ENCODE measurements at places on chromosomes 11 and 22. TPM values are rescaled to one million over a fixed set of nuclear protein-coding genes. Genes with fewer than 3 reads are reported as not detected.

GRCh38 chr11:111097191-111097590 lies 148.3 kb upstream of the POU2AF2 start:
- peak; percentile 52 for DNase-seq

GRCh38 chr11:118148856-118149255 lies 3.8 kb downstream of the SCN4B start:
- DNase-seq: no peak

- DNase-seq: peak; percentile 74
Measured at GRCh38 chr11:134282121-134283045, 6.2 kb downstream of the GLB1L3 start.

DNA sequence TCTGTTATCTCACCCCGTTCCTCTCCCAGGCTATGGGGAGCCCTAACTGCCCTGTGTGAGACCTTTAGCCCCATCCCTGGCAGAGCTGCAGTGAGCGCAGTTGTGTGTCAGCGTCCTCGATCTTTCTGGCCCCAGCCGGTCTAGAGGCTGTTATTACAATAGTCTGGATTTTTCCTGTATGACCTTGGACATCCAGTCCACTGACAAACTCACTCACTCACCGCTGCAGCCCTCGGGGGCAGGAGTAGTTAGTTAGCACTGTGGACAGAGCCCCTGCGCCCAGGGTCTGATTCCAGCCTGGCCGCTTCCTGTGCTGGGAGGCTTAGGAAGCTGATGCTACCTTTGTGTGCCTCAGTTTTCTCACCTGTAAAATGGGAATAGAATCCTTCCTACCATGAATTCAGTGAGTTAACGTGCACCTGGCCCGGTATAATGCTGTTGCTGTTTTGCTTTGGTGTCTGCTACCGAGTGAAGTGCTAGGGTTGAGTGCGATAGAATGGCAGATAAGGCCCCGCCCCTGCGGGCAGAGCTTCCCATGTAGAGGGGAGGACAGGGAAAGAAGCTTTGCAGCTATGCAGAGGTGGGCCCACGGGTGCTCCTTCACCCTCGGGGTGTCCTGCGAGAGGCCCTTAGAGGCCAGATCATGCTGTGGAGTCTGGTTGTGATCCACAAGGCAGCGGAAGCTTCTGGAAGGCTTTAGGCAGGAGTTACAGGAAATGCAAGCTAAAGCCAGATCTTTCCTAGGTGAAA lies 3.0 kb downstream of the LRP5 start:
- peak; percentile 91 for DNase-seq

DNA sequence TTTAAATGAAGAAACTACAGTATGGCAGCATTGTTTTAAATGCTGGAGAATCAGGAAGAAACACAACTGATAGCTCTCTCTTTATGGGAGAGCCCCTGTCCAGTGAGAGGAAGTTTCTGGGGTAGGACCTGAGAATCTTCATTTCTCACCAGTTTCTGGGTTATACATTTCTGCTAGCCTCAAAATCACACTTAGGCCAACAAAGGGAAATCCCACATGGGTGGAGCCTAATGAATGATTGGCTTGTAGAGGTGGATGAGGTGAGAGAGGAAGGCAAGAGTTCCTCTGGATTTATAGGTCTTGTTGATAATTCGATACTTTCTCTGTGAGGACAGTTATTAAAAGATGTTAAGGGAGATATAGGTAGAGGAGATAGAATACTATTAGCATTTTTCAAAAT lies 1397.3 kb upstream of the TENM4 start:
- no peak for DNase-seq

GRCh38 chr22:46547883-46548244 lies 10.4 kb upstream of the CELSR1 start:
- DNase-seq: peak; percentile 87

GRCh38 chr22:17803609-17804270 lies 29.5 kb upstream of the BID start:
- DNase-seq: no peak

DNA sequence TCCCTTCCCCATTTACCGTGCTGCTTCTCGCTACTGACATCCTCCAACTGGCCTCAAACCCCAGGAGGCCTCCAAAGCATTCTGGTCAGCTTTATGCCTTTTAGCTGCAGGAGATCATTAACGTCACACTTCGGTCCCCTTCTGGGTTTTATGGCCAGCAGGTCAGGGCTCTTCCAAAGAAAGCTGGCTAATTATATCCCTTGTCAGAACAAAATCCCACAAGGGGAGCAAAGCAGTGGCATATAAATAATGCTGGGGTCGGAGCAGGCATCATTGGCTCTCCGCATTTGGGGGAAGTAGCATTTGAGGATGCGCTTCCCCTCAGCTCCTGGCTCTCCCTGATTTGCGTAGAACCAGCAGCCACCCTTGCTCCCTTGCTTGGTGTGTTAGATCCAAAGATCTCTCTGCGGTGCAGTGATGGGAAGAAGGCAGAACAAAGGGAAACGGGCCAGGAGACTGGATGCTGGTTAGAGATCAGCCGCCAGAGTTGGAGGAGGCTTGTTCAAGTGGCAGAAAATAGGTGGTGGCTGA lies 117.4 kb downstream of the DBX1 start:
- DNase-seq: no peak

GRCh38 chr22:49018601-49019000 lies 809.1 kb downstream of the BRD1 start:
- no peak for DNase-seq

DNA sequence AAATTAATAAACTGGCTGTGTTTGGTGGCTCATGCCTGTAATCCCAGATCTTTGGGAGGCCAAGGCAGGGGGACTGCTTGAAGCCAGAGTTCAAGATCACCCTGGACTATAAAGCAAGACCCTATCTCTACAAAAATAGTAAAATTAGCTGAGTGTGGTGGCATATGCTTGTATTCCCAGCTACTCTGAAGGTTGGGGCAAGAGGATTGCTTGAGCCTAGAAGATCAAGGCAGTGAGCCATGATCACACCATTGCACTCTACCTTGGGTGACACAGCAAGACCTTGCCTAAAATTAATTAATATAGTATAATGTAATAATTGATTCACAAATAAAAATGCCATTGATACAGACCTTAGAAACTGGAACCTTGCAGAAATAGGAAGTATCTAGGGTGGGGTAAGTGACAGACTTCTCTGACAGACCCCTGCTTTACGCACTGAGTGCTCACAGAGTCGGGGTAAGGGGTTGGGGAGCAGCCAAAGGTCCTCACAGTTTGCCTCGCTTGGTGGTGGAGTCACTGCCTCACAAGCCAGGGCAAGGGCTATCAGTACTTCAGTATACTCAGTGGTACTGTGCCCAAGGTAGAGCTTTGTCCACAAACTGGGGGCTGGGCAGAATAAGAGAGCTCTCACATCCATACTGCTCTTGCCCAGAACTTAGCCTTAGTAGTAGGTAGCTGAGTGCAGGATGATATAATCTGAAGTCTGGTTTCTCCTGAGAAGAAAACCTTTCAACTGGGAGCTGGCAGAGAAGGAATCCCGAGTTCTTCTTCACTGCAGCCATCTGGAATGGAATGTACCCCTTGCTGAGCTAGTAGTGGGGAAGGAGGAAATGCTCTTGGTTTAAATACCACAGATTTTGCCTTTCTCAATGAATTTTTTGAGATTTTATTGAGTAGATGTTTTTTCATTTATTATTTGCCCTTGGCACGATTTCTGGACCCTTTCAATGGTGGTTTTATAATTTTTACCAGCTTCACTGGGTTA lies 65.5 kb downstream of the EMSY start:
- no peak for DNase-seq

- DNase-seq: no peak
Measured at GRCh38 chr11:22780952-22781593, 48.5 kb downstream of the SVIP start.

GRCh38 chr11:93585758-93586157 lies 42.6 kb upstream of the SMCO4 start:
- peak; percentile 65 for DNase-seq

DNA sequence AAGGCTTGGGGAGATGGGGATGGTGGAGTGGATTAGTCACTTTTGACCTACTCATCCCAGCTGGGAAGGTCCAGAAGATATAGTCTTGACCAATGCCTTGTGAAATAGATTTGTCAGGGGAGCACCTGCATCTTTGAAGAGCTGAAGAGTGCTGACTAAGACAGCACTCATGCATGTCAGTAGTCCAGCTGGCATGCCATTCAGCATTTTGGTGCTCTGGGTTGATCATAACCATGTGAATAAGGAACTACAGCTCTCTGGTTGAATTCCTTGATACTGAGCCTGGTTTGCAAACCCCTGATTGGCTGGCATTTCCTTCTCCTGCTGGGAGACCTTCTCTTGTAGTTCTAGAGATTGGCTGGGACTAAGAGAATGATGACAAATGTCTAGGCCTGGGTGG lies 106.8 kb upstream of the ALX4 start:
- DNase-seq: no peak

- no peak for DNase-seq
Measured at GRCh38 chr22:17910561-17911311, 113.6 kb downstream of the MICAL3 start.

- DNase-seq: no peak
Measured at GRCh38 chr11:132186699-132187098, 816.3 kb downstream of the NTM start.

DNA sequence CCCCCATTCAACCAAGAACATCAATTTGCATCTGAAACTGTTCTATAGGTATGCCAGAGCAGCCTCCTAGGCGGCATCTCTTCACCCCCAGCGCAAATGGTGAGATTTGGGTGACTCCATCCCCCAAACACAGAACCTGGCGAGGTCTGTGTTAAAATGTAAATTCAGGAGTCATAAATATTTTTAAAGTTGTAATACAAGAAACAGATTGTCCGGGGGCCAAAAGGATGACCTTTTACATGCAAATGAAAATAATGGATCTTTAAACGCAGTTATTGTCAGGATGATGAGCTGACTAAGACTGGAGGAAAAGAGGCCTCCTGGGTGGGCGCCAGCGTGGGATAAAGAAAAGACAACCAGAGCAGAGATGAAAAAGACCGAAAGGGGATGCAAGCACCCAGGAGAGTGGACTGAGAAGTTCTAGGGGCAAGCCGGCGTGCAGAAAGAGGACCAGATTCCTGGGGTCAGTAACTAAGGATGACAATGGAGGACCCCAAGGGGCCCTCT lies 16.0 kb upstream of the ADA2 start:
- no peak for DNase-seq

GRCh38 chr11:35486446-35486845 lies 39.0 kb downstream of the PAMR1 start:
- DNase-seq: no peak

GRCh38 chr22:39236321-39237317 lies 8.2 kb downstream of the PDGFB start:
- no peak for DNase-seq

DNA sequence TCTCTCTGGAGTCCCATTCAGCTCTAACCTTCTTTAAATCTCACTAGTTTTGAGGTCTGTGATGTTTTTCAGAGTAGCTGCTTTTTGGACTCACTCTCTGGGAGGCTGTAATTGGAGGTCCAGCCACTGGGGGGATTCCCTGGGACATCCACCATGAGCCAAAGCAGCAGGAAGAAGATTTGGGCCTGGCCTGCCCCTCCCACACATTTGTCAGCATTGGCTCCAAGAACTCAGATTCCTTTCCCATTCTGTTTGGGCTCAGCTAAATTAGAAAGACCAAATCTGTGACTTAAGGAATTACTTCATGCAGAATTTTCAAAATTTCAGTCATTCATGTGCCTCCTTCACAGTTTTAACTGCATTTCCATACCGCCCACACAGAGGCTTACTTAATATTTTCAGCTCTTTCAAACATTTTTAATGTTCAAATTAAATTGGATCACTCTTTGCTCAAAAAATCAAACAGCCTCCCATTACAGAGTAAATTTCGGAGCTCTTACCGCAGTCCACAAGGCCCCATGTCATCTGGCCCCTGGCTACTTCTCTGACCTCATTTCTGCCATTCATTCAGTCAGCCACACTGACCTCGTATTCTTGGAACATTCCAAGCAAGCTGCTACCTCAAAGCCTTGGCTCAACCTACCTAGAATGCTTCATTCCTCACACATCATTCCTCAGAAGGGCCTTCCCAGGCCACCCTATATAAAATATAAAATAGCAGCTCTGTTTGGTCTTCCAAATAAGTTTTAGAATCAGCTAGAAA lies 54.5 kb upstream of the RRAS2 start:
- no peak for DNase-seq

DNA sequence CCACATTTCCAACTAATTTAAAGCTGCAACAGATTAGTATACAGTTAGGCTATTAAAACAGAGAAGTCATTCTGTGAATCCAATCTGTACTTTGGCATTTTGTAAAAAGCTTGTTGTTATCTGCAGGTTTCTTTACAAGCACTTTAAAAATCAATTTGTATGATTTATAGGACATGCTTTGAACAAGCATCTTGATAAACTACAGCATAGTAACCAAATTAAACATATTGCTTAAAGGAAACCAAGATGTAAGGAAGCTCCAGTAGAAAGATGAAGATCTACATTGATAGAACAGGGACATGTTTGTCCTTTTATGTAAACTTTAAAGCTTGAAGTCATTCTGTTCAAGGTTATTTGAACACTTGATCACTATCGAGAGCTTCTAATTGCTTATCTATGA lies 498.3 kb upstream of the CCDC90B start:
- DNase-seq: no peak

DNA sequence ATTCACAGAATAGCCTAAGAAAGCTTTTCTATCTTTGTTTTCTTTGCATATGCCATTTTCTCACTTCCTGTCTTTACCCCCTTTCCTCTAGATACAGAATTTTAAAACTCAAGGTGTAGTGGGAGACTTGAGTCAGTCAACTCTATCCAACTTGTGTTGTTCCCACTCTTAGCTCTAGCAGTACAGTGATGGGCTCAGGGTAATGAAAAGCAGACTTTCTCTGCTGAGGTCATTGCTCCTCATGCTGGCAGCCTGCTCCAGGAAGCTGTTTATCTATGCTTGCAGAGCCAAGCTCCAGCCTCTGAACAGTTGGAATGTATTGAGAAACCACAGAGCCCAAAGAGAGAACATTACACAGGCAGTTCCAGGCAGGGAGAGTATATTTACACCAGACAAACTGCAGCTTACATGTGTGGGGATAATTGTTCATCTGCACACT lies 68.1 kb downstream of the CSTPP1 start:
- peak; percentile 84 for DNase-seq

DNA sequence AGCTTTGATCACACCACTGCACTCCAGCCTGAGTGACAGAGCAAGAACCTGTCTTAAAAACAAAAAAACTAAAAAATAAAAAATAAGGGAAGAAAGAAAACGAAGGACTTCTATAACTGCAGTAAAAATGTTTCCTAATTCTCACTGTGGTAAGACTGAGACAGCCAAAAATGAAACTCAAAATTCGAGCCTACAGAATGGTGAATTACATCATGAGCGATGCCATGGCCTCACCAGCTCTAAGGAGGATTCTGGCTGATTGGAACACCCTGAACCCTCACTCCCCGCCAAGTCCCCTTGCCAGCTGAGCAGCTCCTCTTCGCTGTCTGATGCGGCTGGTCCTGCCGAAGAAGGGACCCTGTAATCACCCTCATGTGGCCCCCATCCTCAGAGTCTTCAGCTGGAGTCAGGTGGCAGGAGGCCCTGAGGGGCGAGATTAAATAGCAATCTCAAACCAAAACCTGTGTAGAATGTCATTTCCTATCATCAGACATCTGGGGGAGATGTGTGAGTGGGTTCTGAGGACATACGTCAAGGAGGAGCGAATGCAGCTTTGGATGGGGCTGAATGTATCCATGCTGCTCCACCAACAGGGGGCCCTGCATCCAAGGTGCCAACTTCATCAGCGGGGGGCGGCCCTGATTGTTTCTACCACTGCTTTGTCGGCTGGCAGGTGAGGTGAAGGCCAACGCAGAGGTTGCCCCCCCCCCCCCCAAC lies 29.2 kb downstream of the PDGFB start:
- no peak for DNase-seq

The AQP11 gene
- total RNA-seq: 13.1 TPM

The KRTAP5-9 gene
- total RNA-seq: 0.30 TPM

The GALNT18 gene
- 5.7 TPM for total RNA-seq

The CEP126 gene
- 0.10 TPM for total RNA-seq

The OR8D1 gene
- not detected for total RNA-seq

The MPZL3 gene
- 5.8 TPM for total RNA-seq

The DSCAML1 gene
- 1.4 TPM for total RNA-seq

Measured in left lobe of liver (tissue), 2 donors.